ENCODE measurements at places on chromosomes 16 and 17.

DNA sequence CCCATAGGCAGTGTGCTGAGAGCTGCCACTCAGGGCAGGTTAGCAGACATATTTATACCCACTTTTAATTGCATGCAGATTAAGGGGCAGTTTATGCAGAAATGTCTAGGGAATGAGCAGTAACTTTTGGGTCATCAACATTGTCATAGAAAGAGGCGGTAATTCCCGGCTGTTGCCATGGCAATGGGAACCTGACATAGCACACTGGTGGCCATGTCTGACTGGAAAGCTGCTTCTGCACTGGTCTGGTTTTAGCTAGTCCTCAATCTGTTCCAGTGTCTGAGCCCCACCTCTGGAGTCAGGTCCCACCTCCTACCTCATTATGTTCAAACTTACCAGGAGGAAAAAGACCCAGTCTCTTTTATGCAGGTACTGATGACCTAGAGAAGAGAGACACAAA is 31.5 kb upstream of the TNRC6C start:
- no peak for DNase-seq

GRCh38 chr16:24745791-24746190 is 16.3 kb downstream of the TNRC6A start:
- no peak for DNase-seq

DNA sequence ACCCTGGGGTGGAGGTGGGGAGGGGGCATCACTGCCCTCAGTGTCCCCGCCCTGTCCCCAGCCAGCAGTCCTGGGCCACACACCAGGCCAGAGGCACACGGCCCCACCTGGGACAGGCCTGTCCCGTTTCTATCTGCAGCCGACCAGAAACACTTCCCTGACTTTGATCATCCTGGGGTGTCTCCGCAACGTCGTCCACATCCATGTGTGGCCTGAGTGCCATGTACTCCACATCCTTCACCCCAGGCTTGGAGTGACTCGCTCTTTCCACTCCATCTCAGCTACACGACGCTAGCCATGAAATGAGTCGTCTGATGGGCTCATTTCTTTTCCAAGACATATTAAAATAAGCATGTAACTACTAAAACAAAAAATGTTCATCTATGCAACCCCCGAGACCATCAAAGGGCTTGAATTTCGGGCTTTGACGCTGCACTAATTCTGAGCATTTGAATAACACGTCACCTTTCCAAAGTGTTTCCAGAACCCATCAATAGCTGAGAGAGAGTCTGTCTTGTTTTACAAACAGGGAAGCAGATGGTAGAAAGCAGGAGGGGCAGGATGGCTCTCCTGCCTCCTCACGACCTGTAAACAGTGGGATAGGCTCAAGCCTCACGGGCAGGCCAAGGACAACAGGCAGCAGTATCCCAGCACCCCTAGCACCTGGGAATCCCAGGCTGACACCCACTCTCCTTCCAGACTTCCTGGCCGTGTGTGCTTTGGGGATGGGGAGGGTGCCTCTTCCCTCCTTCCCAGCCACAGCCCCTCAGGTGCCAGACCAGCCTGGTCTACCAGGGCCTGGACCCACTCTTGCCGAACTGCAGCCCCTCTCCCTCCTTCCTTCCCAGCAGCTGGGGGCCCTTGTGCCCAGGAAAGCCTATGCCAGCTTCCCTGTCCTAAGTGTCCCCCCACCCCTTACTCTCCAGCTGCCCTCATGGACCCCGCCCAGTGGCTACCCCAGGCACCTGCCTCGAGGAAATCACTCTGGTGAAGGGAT is 20.0 kb upstream of the RASD1 start:
- DNase-seq = no peak

DNA sequence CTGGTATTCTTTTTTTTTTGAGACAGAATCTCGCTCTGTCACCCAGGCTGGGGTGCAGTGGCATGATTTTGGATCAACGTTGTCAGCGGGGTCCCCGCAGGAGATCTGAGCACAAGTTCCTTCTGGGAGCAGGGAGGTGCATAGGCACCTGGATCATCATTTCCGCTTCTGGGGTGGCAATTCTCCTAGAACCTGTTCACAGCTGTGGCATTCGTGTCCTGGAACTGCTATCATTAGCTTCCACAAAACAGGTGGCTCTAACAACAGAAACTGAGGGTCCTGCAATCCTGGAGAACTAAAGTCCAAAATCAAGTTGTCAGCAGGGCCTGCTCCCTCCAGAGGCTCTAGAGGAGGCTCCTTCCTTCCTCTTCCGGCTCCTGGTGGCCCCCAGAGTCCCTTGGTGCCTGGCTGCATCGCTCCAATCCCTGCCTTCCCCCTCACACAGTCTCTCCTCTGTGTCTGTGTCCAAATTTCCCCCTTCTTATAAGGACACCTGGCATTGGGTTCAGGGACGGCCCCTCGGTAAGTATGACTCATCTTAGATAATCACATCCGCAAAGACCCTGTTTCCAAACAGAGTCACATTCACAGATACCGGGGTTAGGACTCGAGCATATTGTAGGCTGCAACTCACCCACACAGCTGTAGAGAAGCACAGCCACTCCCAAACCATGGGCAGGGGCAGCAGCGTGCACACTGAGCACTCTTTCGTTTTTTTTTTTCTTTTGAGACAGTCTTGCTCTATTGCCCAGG is 43.5 kb upstream of the KLHDC4 start:
- DNase-seq = no peak

- no peak for DNase-seq
Observed at GRCh38 chr16:23323224-23324030, 21.3 kb downstream of the SCNN1B start.

GRCh38 chr16:30903002-30903401 is 6.6 kb downstream of the CTF1 start:
- DNase-seq = no peak

- no peak for DNase-seq
Observed at GRCh38 chr16:10987361-10988163, 43.2 kb downstream of the CLEC16A start.

GRCh38 chr17:51479303-51479702 is 219.0 kb downstream of the UTP18 start:
- no peak for DNase-seq
